Vein endothelial cell (primary cell): ENCODE measurements at places on chromosomes 2 and 18. TPM values are rescaled to one million over a fixed set of nuclear protein-coding genes. Genes with fewer than 3 reads are reported as not detected.

The SLC9A4 gene
- total RNA-seq: under 0.01 TPM in 2 replicates

The PAX3 gene
- total RNA-seq: not detected in 2 replicates

The COLEC11 gene
- total RNA-seq: 0.65 TPM in 1 of 2 replicates, not detected in the other

The C1GALT1C1L gene
- total RNA-seq: 0.19 and 0.33 TPM in 2 replicates

The MAL gene
- total RNA-seq: not detected in 2 replicates

The CFC1 gene
- not detected in 2 replicates for total RNA-seq

The PMS1 gene
- total RNA-seq: 25.8 and 26.7 TPM in 2 replicates

The SDC1 gene
- total RNA-seq: 3.9 and 5.9 TPM in 2 replicates

The SPATA3 gene
- not detected in 2 replicates for total RNA-seq

The PRSS56 gene
- total RNA-seq: not detected in 2 replicates

The TDRD15 gene
- total RNA-seq: not detected in 2 replicates

The ANKRD62 gene
- not detected in 2 replicates for total RNA-seq
